NCI-H460 (cell line): ENCODE measurements at places on chromosomes 5 and 9. TPM values are rescaled to one million over a fixed set of nuclear protein-coding genes. Genes with fewer than 3 reads are reported as not detected.

The LECT2 gene
- not detected in 2 replicates for total RNA-seq

The APBA1 gene
- 0.03 and 0.05 TPM in 2 replicates for total RNA-seq

- no peak for DNase-seq
These were observed 198.9 kb upstream of the CYLC2 start for GRCh38 chr9:102796244-102796643.

GRCh38 chr5:122442938-122443337 lies 130.9 kb downstream of the SNCAIP start:
- no peak for DNase-seq

GRCh38 chr5:59835800-59836199 lies 57.7 kb downstream of the PDE4D start:
- no peak for DNase-seq

GRCh38 chr9:107983181-107983603 lies 493.6 kb upstream of the KLF4 start:
- no peak for DNase-seq

The DCAF12 gene
- total RNA-seq: 27.3 and 28.7 TPM in 2 replicates

The SPATA31D4 gene
- total RNA-seq: not detected in 2 replicates

DNA sequence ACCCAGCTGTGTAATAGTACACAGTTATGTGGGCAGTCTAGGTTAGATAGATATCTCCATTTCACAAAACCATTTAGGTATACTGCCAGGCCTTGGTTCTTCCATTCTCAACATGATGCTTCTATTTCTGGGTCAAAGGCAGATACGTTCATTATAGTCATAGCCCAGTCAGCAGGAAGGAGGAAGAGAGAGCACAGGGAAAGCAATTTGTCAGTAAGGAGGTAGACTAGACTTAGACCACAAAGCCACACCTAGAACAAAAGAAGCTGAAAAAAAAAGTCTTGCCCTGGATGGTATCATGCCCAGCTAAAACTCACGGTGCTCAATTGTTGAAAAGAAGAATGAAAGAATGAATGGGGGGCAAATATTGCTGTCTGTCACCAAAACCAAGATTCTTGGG lies 7.6 kb downstream of the INVS start:
- no peak for DNase-seq

The GPR150 gene
- not detected in 2 replicates for total RNA-seq

DNA sequence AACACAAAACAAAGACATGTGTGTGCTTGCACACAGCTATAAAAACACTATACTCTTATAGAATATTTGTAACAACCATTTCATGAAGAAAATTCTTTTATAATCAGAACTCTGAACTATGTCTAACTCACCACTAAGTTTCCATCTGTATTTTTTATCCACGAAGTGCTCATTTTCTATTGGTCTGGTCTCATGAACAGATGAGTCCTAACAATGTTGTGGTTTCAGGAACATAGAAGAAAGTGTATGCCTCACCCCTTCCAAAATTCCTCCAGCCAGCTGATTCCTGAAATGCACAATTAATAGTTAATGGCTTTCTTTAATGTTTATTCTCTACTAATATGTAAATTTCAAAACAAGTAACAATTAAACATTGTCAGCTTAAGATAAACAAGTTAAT lies 325.3 kb upstream of the GRAMD2B start:
- no peak for DNase-seq
